Vagina (tissue), 2 donors: ENCODE measurements at places on chromosomes 7 and 10. TPM values are rescaled to one million over a fixed set of nuclear protein-coding genes. Genes with fewer than 3 reads are reported as not detected.

The COX19 gene
- 10.8 TPM for total RNA-seq

The PPP1R17 gene
- not detected for total RNA-seq

The IFIT1B gene
- total RNA-seq, result not detected

The NOD1 gene
- total RNA-seq, result 14.5 TPM

DNA sequence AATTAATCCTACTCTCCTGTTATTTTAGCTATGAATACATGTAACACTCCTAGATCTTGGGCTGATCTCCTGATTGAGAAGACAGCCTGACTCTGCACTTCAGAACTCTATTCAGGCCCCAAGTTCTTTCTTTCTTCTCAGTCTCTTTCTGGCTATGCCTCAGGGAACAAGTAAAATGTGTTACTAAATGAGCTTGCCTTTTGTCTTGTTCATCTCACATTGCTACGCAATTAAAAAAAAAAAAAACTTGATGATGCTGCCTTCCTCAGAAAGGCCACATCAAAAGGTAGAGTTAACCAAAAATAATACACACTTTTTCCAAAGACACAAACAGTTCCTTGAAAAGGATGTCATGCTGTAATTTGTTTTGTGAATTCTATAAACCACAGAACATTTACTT, 258.1 kb downstream of the TWIST1 start:
- DNase-seq, result no peak

DNA sequence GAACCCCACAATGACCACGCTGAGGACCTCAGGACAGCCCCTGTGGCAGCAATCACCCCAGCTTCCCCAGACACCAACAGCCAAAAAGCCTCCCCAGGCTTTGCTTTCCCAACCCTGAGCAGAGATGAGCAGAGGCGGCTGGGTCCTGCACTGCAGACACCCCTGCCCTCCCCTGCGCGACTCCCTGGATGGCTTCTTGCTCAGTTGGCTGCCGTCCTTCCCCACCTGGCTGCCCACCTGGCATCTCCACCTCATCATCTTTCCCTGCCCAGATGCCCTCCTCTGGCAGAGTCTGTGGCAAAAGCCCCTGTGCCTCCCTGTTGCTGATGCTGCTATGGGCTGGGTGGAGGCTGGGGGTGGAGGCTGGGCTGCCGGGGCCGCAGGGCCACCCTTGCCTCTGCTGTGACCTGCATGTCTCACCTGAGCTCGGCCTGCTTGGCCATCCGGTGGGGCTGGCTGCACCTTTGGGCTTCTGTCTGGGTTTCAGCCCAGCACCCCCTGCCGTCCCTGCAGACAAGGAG, 567.7 kb downstream of the TCERG1L start:
- DNase-seq, result no peak

DNA sequence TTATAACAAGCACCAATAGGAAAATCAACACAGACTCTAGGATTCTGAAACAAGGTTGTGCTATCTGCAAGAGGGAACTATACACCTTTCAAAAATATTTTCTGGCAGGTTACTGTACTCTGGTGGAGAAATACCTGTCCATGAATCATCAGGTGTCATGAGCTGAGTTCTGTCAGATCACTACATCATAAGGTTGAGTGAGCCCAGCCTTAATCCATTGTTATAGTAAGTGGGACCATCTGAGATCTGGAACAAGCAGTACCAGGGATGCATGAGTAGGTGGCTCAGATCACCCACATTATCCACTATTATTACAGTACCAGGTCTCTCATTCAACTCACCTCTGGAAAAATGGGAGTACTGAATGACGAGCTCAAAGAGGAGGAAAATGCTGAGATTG, 212.4 kb downstream of the DGKI start:
- no peak for DNase-seq

DNA sequence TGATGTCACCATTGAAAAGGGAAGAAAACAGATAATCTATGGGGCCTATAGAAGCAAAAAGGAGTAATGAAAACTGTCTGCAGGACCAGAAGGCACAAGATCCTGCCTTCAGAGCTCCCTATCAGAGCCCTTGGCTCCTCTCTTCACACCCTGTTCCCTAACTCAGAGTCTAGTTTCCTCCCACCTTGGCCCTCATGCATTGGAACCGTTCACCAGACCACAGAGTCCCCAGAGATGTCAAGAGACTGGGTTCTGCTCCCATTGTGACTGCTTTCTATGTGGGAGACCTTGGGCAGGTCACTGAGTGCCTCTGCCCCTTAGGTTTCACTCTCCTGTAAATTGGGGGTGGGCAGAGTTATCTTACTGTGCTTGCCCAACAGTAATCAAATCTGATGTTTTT, 80.1 kb upstream of the RPA3 start:
- no peak for DNase-seq

The SNCG gene
- 36.6 TPM for total RNA-seq

The INMT gene
- 5.6 TPM for total RNA-seq

DNA sequence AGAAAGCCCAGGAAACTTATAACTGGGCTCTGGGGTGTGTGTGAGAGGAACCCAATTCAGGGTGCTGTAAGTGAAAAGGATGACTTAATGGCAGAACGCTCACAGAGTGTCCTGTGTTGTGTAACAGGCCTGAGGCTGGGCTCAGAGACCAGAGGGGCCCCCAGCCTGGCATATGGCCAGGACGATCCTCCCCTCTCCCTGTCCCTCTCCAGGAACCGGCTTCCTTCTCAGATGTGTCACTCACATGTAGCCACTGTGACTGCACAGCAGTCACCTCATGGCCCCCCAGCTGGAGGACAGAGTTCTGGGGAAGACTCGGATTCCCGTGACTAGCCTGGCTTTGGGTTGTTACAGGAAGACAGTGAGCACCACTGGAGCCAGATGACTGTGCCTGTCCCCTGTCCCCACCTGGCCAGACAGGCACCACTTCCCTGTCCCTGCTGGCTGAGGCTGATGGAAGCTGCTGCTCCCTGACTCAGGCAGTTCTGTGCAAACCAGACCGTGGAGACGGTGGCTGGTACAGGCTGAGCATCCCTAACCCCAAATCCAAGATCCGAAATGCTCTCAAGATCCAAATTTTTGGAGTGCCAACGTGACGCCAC, 220.5 kb downstream of the MLLT10 start:
- DNase-seq, result no peak

- DNase-seq, result no peak
Measured at GRCh38 chr7:43584195-43584586, 1.3 kb downstream of the STK17A start.

The MOGAT3 gene
- total RNA-seq, result not detected

The TAX1BP1 gene
- total RNA-seq, result 83.2 TPM

DNA sequence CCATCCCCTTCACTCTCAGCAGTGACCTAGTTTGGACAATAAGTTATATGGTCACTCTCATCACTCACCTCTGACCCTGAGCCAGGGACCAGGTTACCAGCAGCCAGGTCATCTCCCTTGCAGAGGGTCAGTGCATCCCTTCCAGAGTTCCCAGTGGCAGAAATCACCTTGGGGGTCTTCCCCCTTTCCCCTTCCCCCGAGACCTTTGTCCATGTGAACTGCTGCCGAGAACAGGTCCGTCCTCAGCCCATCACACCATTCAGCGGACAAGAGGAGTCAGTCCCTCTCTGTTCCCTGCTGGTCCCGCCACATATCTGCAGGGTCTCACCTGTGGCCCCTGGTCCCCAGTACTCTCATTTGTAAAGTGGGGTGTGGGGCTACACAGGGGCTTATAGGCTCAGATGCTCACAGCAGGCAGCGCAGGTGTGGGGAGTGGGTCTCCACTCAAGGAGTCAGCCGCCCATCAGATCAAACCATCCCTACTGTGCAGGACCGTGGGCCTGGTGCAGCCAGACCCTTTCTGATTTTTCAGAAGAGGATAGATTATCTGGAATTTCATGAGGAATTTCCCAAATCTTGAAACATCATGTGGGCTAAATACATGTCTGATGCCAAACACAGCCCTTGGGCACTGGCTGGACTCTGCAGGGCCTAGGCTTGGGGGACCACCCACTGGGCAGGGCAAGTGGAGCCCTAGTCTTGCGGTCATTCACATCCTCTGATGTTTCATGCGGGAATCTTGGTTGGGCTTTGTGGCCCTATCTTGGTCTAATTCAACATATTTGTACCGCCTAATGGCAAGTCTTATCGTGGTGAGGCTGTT, 6.5 kb downstream of the DEPP1 start:
- DNase-seq, result no peak

The NOM1 gene
- 28.5 TPM for total RNA-seq

DNA sequence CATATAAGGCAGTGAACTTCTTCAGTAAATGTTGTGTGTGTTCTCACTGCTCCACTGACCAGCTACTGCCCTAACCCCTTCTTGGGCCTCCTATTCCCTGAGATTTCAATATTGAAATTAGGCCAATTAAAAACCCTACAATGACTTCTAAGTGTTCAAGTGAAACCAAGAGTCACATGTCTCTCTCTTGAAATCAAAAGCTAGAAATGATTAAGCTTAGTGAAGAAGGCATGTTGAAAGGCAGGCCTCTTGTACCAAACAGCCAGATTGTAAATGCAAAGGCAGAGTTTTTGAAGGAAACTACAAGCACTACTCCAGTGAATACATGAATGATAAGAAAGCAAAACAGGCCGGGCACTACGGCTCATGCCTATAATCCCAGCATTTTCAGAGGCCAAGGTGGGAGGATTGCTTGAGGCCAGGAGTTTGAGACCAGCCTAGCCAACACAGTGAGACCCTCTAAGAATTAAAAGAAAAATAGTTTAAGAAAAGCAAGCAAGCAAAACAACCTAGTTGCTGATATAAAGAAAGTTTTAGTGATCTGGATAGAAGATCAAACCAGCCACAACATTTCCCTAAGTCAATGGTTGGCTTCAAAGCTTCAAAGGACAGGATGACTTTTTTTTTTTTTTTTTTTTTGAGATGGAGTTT, 22.3 kb downstream of the BRAF start:
- DNase-seq, result no peak

DNA sequence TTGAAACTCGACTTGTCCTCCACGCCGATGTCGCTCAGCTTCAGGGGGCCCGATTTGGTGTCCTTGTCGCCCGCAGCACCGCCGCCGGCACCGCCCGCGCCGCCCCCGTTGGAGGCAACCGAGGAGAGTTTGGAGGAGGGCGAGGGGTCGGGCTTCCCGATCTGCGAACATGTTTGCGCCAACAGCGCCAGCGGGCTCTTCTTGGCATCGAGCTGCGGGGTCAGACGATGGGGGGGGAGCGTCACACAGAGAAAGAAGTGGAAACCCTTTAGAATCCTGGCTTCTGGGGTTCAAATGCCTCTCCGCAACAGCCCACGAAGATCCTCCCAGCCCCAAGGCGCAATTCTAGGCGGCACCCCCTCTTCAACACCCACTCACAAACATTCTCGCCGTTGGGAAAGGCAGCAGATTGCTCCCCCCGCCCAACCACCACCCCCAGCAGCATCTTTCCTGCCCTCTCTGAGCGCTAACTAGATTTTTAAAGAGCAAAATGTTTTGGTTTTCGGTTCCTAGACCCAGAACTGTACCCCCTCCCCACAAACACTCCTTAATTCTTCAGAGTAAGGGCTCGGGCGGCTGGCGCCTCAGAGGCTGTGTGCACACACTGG, 1.3 kb downstream of the ZNF503 start:
- no peak for DNase-seq

The ACTL6B gene
- total RNA-seq, result 0.49 TPM

The FAM107B gene
- 33.4 TPM for total RNA-seq

DNA sequence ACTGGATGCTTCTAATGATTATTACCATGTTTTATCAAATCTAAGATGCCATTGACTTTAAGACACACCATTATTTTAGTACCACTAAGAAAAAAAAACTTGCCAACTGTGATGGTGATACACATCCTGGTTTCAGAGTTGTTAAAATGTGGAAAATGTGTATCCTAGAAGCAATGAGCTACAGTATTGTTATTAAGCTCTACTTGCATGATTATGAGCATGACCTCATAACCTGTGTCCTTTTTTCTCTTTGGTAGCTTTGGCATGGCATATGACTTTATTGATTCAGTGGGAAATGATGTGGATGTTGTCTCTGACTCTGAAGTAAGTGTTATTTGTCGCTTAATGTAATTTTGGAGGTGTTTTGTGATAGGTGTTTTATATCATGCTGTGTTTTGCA, 3.3 kb downstream of the EDRF1 start:
- no peak for DNase-seq

The ZNF33B gene
- 15.5 TPM for total RNA-seq

- no peak for DNase-seq
Measured at GRCh38 chr10:83724471-83725241, 414.7 kb upstream of the GHITM start.

The WNT8B gene
- not detected for total RNA-seq

DNA sequence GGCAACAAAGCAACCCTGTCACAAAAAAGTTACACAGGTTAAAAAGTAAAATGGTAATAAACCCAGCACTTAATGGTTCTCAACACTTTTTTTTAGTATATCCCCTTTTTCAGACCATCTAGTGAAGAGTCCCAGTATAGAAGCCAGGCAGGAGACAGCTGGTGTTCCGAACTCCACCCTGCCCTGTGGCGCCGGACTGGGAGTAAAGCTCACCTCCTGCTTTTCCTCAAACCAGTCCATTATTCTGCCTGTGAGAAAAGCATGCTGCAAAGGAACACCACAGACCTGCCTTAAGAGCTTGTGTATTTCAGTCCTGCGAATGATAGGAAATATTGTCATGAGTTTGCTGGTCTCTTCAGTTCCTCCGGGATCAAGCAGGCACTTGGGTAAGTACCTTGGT, 81.0 kb downstream of the EZH2 start:
- DNase-seq, result no peak

The PLXNA4 gene
- 14.0 TPM for total RNA-seq

DNA sequence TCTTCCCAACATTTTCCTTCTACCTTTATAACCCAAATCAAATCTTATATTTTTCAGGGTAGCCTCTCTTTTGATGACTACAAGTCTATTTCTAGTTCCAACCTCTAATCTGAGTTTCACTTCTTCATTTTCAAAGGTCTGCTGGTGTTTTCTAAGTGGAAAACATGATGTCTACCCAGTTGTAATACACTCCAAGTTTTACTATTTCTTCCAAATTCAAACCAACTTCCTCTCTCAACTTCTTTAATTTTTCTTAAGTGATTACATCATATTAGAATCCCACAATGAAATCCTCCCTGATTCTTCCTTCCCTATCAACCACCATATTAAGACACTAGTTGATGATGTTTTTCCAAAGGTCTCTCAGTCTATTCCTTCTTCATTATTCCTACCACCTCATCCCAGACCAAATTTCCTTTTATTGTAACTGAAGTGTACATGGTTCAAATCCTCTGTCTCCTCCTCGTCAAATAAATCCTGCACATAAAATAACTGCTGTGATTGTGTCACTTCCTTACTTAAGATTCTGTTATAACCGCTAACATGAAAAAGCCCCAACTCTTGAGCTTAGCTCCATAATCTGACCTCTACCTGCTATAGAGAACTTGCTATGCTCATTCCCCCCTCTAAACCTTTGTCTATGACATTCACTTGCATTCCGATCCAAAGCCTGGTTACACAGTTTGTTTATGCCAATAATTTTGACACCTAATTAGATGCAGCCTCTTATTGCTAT, 12.7 kb downstream of the TAS2R38 start:
- DNase-seq, result no peak

- DNase-seq, result no peak
Measured at GRCh38 chr10:2342206-2342605, 604.9 kb upstream of the ADARB2 start.

The TES gene
- total RNA-seq, result 87.7 TPM

DNA sequence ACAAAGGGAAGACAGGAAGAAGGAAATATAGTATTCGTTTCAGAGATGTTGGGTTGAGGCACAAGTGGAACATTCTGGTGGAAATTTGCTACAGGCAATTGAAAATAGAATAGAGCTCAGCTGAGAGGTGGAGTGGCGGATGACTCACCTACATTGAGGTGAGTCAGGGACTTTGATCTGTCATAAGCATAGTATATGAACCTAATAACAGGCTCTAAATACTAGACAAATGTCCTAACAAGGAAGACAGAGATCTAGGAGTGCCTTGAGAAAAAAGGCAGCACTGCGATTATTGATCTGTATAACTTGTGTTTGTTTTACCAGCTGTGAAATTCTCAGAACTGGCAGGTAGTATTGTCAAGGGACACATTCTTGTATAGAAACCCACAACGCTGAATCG, 907 bp upstream of the IFRD1 start:
- DNase-seq, result no peak
